ENCODE measurements at places on chromosomes 11 and 22.
A peak's percentile ranks its signal among the peaks of the same experiment; 100 is the strongest.

GRCh38 chr11:8679006-8679405 is 3.5 kb downstream of the TRIM66 start:
- DNase-seq, result no peak

DNA sequence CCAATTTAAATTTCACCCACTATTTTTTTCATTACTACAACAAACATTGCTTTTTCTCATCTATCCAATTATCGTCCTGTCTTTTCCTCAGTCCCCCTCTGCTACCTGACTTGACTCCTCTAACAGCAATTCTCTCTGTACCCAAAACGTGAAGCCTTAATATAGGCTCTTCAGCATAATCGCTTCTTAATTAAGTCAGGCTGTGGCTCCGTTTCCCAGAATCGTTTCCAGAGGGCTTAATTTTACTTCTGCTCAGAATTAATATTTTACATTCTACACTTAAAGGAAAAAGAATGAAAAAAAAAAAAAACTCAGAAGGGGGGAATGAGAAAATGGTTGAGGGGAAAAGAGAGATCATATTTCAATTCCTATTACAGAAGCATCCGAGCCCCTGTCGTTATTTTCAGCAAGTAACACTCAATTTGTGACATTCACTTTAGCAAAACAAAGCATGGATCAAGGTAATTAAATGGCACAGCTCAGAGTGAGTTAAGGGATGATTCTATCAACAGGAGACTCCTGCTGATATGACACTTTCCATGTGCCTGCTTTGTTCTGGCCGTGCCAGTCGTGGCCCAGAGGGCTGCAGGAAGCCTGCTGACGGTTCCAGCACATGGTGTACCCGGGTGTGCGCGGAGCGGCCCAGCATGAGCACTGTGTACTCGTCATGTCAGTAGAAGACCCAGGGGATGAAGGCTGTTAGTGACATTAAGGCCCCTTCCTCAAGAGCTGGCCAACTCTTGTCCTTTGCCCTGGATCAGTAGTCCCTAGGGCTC is 272.5 kb downstream of the NTM start:
- no peak for DNase-seq

GRCh38 chr22:44396021-44396726 is 83.4 kb upstream of the SHISAL1 start:
- DNase-seq, result no peak

- no peak for DNase-seq
Measured at GRCh38 chr22:36027935-36028645, 534 bp downstream of the RBFOX2 start.

DNA sequence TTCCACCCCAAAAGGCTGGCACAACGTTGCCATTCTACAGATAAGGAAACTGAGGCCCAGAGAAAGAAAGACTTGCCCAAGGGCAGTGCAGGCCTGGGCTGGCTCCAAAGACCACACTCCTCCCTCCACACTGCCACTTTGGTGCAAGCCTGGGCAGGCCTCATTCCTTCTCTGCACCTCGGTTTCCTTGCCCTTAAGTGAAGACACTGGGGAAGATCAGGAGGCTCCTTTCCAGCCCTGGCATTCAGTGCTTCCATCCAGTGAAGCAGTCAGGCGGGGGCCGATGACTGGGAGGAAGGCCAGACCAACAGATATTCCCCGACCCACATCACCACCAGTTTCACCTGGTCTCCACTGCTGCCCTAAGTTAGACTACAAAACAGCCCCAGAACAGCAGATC is 18.3 kb upstream of the TCF20 start:
- no peak for DNase-seq

- no peak for DNase-seq
Measured at GRCh38 chr22:40107244-40107643, 70.5 kb upstream of the TNRC6B start.

GRCh38 chr11:32326522-32326921 is 108.8 kb downstream of the WT1 start:
- no peak for DNase-seq

DNA sequence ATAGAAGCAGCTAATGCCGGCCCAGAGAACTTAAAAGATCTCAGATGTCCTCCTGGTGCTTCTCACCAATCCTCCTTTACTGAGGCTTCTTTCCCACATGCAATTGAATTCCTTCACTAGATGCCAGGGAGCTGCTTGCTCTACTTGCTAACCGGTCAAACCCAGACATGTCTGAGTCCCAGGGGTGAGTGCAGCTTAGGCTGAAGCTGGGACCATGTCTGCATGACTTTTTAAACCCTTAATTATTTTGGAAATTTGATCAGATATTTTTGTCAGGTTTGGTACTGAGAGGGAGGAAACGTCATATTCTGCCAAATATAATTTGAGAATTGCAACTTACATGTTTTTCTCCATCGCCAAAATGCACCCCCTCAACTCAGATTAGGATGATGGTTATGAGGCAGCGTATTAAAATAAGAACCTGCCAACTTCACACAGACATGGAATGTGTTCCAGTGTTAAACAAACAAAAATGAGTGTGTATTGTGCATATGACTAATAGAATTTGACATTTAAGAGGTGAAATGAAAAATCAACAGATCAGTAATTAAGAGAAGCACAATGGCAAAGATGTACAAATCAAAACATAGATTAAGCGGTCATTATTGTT is 529.5 kb downstream of the ETS1 start:
- DNase-seq, result no peak

- DNase-seq, result peak; percentile 35
Measured at GRCh38 chr11:90241414-90241813, 18.6 kb upstream of the CHORDC1 start.

DNA sequence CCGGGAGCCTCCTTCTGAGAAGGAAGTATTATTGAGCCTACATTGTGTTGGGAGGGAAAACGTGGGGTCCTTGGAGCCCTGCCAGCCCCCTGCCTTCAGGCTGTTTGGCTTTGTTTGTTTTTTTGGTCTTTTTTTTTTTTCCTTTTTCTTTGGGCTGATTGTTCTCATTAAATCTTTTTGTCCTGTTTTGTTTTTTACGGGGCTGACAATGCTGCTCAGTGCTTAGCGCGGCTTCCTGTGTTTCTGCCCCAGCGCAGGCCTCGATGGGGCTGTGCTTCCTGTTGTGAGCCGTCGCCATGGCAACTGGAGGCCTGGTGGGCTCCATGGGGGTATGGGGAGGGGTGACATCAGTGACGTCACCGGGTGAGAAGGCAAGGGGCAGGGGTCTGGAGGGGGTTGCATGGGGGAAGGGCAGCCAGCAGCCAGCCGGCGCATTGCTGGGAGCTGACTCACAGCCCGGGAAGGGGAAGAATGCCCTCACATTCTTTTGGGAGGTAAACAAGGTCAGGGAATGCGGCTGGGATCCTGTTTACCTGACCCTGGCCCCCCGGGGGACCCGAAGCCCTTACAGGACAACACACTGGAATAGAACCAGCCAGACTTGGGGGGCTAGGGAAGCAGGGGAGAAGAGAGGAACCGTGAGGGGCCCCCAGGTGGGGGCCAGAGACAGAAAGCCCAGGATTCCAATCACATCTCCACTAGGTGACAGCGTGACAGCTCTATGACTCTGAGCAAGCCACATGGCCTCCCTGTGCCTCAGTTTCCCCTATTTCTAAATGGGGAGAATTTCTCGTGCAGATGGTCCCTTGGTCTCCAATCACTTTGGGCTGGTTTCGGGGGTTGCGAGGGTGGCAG is 22.2 kb upstream of the CBX7 start:
- DNase-seq, result no peak

Measured in DMS79 treated with DMSO at 0.1 percent for 48 hours (cell line).